Amniotic stem cell (primary cell): ENCODE measurements at places on chromosomes 6 and 20.

DNA sequence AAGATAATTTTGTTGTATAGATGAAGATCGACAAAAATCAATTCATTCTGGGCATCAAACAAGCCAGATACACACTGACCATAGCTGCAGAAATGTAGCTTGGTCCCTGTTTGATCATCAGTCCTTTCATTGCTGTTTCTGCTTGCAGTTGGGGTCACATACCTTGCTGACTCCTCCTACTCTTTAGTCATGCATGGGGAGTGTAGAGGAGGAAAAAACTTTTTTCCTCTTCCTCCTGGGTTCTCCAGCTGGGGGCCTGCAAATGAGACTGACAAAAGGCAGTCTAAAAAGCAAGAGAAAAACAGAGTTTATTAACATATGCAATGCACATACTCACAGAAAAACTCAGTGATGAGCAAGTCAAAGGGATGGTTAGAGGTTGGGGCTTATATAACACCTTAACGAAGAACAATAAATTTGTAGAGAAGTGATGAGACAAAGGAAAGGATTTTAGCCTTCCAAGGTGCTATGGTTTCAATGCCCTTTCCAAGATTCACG lies 105.8 kb downstream of the QRSL1 start:
- no peak for DNase-seq

GRCh38 chr6:17585766-17586490 lies 14.2 kb upstream of the FAM8A1 start:
- no peak for DNase-seq

- DNase-seq: no peak
These were observed 6.7 kb downstream of the AHCY start for GRCh38 chr20:34296468-34296867.

DNA sequence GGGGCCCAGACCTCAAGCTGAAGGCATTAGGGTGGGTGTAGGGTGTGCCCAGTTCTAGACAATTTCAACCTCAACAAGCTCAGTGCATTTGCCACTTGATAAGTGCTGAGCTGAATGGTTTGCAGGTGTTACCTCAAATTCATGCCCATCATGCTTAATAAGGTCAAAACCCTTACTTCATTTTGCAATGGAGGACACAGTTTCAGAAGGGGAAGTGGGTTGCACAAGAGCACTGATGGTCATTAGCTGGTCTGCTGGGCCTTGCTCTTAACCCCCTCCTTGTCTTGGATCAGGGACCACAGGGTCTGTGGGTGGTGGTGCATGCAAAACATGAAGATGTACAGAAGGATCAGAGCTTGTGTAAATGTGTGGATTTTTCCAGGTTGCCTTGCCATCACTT lies 71.0 kb upstream of the SIRPA start:
- DNase-seq: no peak

GRCh38 chr20:2745936-2746635 lies 53.5 kb downstream of the EBF4 start:
- DNase-seq: no peak
